ENCODE measurements at places on chromosomes 1 and 21. TPM values are rescaled to one million over a fixed set of nuclear protein-coding genes. Genes with fewer than 3 reads are reported as not detected.

CFAP74 gene
- total RNA-seq, result 3.5 TPM

PDE4B gene
- total RNA-seq, result 2.4 TPM

KCNK1 gene
- 1.1 TPM for total RNA-seq

CYP4B1 gene
- 0.33 TPM for total RNA-seq

TINAGL1 gene
- total RNA-seq, result 12.0 TPM

FAM72C gene
- total RNA-seq, result not detected

ARTN gene
- 0.58 TPM for total RNA-seq

PGLYRP3 gene
- total RNA-seq, result not detected

FCMR gene
- 1.3 TPM for total RNA-seq

DNA sequence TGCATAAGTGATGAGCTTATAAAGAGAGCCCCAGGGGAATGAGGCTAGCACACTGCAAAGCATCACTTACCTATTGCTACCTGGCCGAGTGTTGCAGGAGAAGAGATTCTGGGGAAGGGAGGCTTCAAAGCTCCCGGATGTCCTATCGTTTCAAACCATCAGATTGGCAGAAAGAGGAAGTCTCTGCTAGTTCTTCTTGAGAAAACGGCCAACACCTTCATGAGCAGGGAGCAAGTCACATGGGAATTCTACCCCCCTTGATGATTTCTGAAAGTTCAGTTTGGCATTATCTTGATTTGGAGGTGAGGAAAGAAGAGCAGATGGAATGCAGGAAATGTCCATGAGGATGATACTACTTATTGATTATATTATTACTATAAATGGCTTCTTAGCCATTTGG is 16.2 kb downstream of the SYF2 start:
- DNase-seq, result no peak

DNA sequence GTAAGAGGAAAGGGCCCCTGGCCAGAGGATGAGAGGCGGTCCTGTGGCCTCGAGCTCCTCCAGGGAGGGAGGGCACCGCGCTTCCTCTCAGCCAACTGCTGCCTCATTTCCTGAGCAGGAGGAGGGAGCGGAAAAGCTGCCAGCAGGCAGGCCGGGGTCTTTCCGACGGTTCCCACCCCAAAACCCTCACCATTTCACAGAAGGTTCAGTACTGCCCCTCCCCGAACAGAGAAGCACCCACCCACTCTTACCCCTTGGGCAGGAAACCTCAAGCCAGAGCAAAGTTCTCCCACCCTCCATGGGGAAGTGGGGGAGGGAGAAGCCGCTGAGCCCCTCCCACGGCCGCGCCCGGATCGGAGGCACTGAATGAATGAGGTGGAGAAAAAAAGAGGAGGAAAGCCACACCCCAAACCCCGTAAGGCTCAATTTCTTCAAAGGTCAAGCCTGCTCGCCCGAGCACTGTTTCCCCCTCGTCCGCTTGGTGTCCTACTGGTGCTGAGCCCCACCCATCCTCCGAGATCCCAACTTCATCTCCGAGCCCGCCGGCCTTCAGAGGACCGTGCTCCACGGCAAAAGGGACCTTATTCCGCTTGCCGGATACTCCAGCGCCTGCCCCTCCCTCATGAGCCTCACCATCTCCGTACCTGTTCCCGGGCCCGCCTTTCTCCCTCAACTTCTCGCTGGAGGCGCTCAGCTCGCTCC is 9.4 kb downstream of the TPM3 start:
- DNase-seq, result peak; percentile 77

DNA sequence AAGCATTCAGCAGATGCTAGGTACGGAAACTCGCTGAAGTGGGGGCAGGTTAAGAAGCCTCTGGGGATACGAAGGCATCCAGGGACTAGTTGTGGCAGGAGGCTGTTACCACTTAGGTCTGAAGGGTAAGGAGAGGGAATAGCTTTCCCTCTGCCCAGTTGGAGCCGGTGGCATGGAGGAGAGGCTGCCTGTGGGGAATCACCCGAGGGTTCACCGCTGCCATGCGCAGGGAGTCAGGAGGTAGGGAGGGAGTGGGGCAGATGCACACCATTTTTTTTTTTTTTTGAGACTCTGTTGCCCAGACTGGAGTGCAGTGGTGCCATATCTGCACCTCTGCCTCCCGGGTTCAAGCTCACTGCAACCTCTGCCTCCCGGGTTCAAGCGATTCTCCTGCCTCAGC is 6.1 kb downstream of the PCSK9 start:
- no peak for DNase-seq

GRCh38 chr1:59500950-59501742 is 204.3 kb downstream of the FGGY start:
- DNase-seq, result no peak

GRCh38 chr1:20854529-20854928 is 67.4 kb upstream of the HP1BP3 start:
- no peak for DNase-seq

GRCh38 chr1:208103597-208104513 is 140.3 kb downstream of the PLXNA2 start:
- no peak for DNase-seq

GRCh38 chr1:180524160-180524914 is 22.0 kb upstream of the ACBD6 start:
- no peak for DNase-seq

DNA sequence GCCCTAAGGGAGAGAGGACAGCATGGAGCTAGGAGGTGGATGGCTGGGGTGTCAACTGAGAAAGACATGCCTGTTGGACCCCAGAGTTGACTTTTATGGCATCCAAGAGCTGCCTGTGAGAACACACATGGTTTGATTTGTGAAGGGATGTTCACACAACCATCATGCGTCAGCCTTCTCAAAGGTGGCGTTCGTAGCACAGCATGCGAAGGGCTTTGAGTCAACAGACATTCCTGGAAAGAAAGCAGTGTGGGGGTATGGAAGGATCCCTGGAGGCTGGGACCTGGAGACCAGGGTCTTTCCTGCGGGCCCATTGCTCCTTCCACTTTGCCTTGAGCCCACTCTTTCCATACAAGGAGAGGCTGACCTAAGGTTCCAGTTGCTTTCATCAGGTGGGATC is 6.4 kb upstream of the WNT3A start:
- peak; percentile 18 for DNase-seq

DNA sequence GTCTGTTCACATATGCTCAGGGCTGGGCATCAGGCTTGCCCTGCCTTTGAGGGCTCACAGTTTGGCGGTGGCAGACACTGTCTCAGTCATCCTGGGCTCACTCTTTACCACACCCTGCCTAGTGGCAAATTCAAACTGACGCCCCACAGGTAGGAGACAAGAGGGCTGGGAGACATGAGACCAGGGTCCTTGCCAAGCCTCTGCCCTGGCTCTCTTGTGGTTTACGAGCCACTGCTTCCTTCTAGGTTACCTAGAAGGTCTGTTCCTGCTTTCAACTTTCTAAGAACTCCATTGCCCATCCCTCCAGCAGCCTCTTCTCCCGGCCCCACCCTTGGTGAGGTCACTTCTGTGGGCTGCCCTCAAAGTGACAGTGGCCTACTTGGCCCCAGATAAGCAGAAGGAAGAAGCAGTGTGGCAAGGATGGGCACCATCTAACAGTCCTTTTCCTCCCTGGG is 10.5 kb downstream of the KIF21B start:
- no peak for DNase-seq

GRCh38 chr1:7679159-7679872 is 91.8 kb upstream of the VAMP3 start:
- DNase-seq, result no peak

- DNase-seq, result no peak
These were observed 299 bp downstream of the DIP2A start for GRCh38 chr21:46459024-46459355.

GRCh38 chr1:108732398-108732797 is 14.1 kb upstream of the STXBP3 start:
- no peak for DNase-seq

Data from left lobe of liver (tissue), 2 donors.